ENCODE measurements at places on chromosomes 4 and X.

- no peak for DNase-seq
These were observed 136.2 kb downstream of the SHROOM4 start for GRCh38 chrX:50677789-50678188.

- DNase-seq, result no peak
These were observed 1960.8 kb downstream of the PCDH7 start for GRCh38 chr4:32680946-32681345.

DNA sequence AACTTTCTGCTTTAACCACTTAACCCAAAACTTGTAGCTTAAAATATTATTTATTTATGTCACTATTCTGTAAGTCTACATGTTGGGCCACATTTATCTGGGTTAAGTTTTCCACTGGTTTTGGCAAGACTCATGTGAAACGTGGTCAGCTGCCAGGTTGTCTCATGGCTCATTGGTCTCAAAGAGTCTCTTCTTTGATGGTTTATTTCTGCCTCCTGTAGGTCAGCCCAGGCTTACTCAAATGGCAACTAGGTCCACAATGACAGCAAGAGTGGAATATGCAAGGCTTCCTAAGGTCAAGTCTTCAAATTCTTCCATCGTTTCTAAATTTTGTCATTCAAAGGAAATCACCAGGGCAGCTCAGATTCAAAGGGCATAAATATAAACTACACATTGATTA, 828.7 kb downstream of the PCDH7 start:
- DNase-seq, result no peak

GRCh38 chrX:139826065-139827044, 106.5 kb downstream of the ATP11C start:
- no peak for DNase-seq

- DNase-seq, result no peak
These were observed 113.7 kb downstream of the SHROOM3 start for GRCh38 chr4:76548704-76549103.

DNA sequence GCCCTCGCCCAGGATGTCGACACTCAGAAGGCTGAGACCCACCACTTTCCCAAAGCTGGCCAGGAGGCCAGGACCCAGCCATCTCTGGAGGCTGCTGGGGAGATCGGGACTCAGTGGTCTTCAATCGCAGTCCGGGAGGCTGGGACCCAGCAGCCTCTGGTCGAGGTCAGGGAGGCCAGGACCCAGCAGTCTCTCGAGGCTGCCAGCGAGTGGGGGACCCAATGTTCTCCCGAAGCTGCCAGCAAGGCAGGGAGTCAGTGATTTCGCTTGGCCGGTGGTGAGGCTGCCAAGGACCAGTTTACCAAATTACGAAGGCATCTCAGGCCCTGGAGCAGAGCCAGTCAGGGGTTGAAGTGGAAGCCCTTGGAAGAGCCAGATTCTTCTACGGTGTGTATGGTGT, 181.6 kb downstream of the NAF1 start:
- DNase-seq, result no peak

GRCh38 chrX:44246826-44247225, 96.6 kb downstream of the EFHC2 start:
- DNase-seq, result no peak

DNA sequence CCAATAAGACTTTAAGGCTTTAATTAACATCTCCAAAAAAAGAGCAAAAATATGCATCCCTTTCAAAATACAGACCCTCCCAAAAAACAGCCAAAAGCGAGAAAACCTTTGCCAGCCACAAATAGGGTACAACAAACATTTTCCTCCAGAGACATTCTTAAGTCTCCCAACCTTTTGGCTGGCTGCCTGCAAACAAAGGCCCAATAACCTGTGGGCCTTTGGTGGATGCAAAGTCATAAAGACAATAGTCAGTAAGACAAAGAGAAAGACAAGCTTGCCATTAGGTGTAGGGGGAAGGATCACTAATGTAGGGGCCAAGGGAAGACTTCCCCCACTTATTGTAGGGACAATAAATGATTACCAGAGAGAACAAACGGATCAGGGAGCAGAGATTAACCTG, 215.5 kb upstream of the ZFP42 start:
- DNase-seq, result no peak

- no peak for DNase-seq
These were observed 185.5 kb upstream of the CPEB2 start for GRCh38 chr4:14816623-14817261.

DNA sequence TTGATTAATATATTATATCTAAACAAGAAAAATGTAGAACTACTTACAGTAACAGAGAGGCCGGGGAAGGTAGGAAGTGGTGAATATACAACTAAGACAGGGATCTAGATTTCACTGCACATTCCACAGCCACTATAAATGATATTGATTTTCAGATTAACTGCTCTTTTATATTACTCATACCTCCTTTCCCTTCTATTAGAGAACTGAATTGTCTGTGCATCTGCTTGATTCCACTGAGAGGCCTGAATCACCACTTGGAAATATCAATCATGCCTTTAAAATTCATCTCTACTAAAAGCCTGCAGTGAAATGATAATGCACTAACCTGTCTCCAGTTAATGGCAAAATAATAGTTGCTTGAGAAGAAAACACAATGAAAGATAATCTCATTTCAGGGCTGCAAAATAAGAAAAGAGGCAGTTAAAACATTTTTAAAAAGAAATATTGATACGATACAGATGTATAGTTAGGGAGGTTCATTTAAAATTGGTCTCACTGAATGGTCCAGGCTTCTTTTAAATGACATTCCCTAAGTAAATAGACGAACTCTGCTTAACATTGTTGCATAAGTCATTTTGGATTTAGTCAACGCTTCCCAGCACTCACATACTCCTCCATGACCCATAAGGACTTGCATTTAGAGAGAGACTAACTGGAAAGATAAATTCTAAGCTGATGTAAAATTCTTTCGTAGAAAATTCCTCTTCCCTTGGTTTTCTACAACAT, 3.8 kb downstream of the ANTXR2 start:
- no peak for DNase-seq

DNA sequence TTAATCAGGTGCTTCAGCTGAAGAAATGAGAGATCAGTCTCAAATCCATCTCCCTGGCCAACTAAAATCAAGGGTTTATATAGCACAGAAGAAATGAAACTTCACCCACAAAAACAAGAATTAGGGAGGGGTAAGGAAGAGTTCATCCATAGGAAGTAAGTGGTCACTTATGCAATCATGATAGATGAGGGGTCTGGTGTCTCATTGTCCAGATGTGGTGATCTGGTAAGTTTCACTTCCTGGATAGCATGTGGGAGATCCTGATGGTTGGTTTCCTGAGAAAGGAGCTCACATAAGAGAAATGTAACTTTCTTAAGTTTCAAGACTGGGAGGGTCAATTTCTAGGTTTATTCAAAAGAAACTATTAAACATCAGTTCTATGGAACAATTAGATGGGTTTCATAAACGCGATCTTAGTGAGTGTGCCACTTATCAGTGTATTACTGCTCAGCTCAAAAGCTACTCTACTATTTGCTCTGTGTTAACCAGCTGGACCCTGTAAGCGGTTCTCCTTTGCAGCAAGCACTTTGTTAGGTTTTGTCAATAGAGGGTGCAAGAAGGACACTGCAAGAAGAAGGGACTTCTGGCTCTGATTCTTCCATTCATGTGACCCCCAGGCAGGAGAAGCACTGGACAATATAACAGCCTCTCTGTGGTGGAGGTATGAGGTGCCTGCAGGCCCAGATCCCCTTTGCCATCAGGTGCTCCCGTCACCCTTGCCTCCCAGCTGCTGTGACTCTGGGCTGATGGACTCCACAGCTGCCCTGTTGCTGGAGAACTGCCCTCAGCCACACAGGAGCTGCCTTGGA, 35.4 kb upstream of the HPSE start:
- no peak for DNase-seq

DNA sequence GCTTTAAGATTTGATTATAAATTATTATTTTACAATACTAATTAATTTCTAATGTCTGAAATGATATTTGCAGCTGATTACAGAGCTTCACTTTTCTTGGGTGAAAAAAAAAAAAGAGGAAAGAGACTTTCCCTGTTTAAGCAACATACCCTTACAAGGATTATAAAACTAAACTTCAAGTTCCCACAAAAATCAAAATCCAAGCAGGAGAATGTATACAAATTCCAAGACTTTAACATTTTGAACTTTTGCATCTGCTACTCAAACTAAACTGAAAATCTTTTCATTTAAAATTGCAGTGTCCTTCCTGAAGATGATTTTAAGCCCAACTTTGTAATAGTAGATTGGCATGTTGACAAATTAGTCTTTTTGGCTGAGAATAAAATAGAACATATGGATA, 742.4 kb upstream of the INTU start:
- DNase-seq, result no peak

DNA sequence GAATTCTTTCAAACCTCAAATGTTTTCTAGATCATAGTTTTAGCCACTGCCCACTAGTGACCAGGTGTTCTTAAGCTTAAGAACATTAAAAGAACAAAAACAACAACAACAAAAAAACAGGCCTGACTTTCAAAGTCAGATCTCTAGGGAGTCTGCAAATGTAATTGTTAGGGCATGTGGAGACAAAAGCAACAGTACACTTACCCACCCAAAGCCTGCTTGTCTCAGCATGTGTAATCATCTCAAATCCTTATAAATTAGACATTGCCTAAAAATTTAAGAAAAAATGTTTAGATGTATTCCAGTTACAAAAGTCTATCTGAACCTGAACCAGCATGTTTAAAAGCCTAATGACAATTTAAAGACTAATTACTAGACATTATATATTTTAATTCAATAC, 79.9 kb downstream of the SLC7A11 start:
- no peak for DNase-seq

- DNase-seq, result no peak
These were observed 10.6 kb upstream of the CTSO start for GRCh38 chr4:155964016-155964891.

GRCh38 chr4:184668511-184669114, 19.1 kb downstream of the PRIMPOL start:
- DNase-seq, result no peak

GRCh38 chr4:29708473-29708872, 1011.7 kb upstream of the PCDH7 start:
- DNase-seq, result no peak

DNA sequence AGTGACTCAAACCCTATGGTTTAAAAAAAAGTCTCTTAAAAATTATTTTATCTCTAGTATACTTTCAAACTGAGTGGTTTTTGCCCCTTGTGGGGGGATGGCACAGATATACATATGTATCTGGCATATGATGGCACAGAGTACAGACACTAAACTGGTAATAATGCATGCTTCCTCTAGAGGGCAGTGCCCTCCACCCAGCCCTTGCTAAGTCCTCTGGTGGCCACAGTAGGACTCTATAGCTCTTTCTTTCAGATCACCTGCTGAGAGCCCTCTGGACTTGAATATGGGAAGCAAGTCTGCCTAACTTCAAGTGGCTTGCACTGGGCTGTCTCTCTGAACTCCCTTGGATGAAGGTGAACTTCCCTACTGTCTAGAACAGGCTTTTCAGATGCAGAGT, 66.3 kb downstream of the TSPAN7 start:
- peak; percentile 0 for DNase-seq

- DNase-seq, result no peak
These were observed 222.1 kb downstream of the CBR4 start for GRCh38 chr4:168787801-168788595.

GRCh38 chr4:152937336-152938236, 1.5 kb downstream of the FHDC1 start:
- DNase-seq, result no peak

- DNase-seq, result no peak
These were observed 384.8 kb downstream of the IL15 start for GRCh38 chr4:142021181-142021580.

GRCh38 chr4:168852387-168852786, 157.7 kb downstream of the CBR4 start:
- no peak for DNase-seq

- no peak for DNase-seq
These were observed 24.0 kb downstream of the CEP44 start for GRCh38 chr4:174307694-174308093.

DNA sequence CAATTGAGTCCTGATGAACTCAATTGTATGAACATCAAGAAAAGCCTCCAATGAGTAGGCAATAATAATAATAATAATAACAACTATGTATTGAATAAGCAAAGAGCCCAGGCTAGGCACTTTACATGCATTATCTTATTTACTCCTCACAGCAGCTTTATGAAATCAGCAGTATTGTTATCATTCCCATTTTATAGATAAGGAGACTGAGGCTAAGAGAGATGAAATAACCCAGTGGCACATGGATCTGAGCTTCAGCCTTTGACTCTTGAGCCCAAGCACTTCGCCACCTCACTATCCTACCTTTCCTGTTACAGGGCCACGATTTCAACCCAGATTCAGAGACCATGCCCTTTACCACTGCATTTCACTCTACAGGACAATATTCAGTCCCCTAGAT, 3.2 kb downstream of the RAB33A start:
- no peak for DNase-seq

GRCh38 chr4:17112292-17112659, 213.8 kb upstream of the LDB2 start:
- no peak for DNase-seq

GRCh38 chrX:2474963-2475726, 25.6 kb downstream of the DHRSX start:
- DNase-seq, result no peak

DNA sequence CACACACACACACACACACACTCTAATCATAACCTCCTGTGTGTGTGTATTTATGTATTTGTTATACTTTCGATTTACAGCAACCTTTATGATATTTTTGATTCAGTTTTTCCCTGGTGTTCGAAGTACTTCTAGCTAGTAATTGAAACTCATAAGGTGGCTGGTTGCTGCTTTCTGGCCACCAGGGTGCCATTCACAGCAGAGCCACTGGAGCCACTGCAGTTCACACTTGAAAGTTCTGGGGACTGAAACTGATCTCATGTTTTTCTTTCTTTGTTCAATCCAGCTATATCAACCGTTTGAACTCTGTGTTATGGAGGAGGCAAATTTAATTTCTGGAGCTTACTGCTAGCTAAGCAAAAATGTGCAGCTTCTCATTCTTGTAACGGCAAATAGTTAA, 419.4 kb downstream of the ADGRL3 start:
- no peak for DNase-seq

DNA sequence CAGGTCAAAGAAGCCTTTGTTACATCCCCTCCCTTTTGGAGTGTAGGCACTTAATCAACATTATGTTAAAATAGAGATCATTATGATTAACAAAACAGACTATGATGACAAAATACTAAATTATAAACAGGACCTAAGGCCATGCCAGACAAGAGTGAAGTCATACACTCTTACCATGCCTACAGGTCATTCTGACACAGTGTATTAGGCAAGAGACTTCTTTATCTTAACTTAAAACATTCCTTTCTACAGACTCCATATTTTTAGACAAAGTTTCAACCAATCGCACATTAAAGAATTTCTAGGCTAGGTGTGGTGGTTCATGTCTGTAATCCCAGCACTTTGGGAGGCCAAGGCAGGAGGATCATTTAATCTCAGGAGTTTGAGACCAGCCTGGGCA, 128.6 kb upstream of the SLC34A2 start:
- DNase-seq, result no peak

DNA sequence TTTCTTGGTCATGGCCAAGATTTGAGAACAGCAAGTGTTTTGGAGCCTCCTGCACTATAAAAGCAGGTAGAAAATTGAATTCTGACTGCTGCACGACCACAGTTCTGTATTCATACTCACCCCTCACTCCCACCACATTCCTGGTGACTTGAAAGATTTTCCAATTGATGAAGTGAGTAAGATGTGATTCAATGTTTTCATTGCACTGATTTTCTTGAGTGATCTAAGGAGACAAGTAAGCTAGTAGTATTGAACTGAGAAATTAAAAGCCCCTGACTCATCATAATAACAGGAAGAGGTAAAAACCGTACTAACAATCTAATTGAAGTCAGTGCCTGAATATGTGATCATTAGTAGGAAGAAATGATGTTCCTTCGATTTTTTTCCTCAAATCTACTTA, 6.1 kb upstream of the SEC24D start:
- DNase-seq, result no peak

GRCh38 chr4:182145334-182145905, 97.8 kb upstream of the TENM3 start:
- no peak for DNase-seq

Data from SHP77 treated with DMSO at 0.1 percent for 48 hours (cell line).